Panc1 (cell line): ENCODE measurements at places on chromosomes 4 and X.

- no peak for DNase-seq
Observed at GRCh38 chr4:79217025-79217424, 108.8 kb downstream of the NAA11 start.

GRCh38 chrX:106177106-106177981, 9.2 kb downstream of the PWWP3B start:
- no peak for DNase-seq

GRCh38 chr4:24470666-24471485, 113.5 kb downstream of the DHX15 start:
- DNase-seq, result no peak

GRCh38 chr4:17562157-17562556, 14.8 kb upstream of the LAP3 start:
- no peak for DNase-seq

DNA sequence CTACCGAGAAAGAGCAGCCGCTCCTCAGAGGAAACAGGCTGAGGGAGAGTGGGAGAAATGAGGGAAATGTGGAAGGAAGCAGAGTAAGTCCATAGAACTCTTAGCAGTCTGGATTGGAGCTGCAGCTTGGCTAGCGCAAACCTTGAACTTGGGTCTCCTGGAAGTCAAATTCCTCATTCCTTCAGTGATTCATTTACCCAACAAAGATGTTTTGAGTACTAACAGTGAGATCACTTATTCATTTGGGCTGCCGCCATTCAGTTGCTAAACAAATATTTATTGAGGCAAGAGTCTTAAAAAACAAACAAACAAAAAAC, 51.5 kb downstream of the SEL1L3 start:
- DNase-seq, result peak; percentile 69
